CD4-positive, alpha-beta T cell treated with Interleukin-15 for 4 hours (primary cell): ENCODE measurements at places on chromosomes 3 and 15.

DNA sequence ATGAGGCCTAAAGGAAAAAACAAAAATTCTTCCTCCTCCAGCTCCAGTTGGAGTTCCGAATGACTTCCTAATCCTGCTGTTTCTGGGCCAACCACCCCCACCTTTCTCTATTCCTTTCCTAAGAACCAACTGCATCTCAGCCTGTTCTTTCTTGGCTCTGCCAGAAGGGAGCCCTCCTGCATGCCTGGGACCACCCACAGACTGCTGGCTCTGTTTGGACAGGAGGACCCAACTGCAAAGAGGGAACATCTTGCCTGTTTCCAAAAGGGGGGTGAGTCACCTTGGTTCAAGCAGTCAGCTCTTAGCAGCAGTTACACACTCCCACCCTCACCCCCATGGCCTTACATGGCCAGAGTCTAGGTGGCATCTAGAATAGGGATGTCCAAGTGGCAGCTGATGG, 116.0 kb upstream of the PRICKLE2 start:
- no peak for DNase-seq

GRCh38 chr3:142586803-142587406, 8.4 kb upstream of the ATR start:
- DNase-seq: peak; percentile 44

GRCh38 chr3:67558426-67558825, 96.0 kb downstream of the SUCLG2 start:
- no peak for DNase-seq

DNA sequence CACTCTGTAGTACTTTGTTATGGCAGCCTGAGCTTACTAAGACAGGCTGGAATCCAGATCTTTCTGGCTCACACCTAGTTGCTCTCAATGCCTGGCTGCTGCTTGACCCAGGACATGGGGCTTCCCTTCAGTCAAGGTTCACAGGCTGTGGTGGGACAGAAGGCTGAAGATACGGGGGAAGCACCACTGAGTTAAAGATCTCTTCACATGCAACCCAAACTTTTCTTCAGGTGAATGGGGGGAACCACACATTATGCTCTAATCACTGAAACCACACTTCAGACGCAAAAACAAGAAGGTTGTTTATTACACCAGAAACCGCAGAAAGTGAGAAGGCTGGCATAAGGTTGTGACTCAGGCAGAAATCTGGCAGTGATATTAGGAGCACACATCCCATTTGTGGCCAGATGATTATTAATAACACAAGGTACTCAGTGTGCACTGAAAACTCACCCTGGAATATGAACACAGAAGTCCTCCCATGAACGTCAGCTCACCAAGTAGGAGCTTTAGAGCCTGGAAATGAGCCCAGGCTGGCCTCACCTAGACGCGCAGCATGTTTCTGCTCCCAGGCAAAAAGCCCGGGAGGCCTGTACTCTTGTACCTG, 230.5 kb upstream of the CHRNA7 start:
- no peak for DNase-seq

- no peak for DNase-seq
Observed at GRCh38 chr3:47434849-47435248, 40.9 kb downstream of the SCAP start.
